ENCODE measurements at places on chromosomes 7 and 10.

DNA sequence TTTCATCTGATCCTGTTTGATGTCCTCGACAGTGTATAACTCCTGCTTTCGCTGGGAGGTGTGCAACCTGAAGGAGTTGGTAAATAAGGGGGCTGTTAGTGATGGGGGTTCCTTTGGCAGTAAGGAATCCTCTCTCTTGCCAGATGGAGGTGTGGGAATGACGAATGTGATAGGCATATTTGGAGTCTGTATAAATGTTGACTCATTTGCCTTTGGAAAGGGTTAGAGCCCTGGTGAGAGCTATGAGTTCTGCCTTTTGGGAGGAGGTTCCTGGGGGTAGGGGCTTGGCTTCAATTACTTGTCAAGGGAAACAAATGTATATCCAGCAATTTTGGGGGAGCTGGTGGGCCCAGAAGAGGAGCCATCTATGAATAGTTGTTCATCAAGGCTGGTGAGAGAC lies 11.4 kb upstream of the CHST3 start:
- no peak for DNase-seq

- DNase-seq, result no peak
Measured at GRCh38 chr10:75632805-75633462, 201.5 kb downstream of the LRMDA start.

DNA sequence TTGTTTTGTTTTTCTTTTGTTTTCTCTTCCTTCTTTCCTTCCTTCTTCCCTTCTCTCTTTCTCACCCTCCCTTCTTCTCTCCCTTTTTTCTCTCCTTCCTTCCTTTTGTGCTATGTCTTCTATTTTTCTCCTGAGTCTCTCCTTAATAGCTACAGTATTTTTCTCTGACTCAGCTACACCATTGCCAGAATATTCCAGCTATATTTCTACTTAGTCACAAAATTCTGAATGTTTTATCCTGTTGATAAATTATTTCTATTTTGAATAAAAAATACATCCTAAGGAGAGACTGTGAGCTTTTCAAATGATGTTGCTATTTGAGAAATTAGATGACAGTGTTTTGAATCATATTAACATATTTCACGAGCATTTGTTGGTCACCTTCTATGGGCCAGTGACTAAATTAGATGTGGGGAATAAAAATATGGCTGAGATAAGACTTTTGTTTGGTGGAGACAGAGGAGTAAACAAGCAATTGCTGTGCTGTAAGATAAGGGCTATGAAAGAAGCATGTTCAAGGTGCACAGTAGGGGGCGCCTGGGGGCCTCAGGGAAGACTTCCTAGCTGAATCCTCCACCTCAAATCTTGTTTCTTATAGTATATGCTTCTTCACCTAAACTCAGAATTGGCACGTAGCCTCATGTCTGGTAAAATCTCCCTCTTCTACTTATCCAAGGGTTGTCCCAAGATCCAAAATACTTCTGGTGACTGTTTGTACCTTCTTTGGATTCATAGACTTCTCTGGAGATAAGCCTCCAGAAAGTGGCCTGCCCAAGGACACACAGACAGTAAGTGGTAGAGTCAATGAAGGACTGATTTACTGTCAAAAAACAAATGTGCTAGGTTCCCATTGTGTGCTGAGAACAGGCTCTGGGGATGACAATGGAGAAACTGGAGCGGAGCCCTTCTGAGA lies 115.5 kb upstream of the CREB5 start:
- no peak for DNase-seq

- no peak for DNase-seq
Measured at GRCh38 chr7:95777269-95777668, 4.9 kb downstream of the DYNC1I1 start.

- DNase-seq, result no peak
Measured at GRCh38 chr7:79732535-79732934, 279.1 kb upstream of the MAGI2 start.

DNA sequence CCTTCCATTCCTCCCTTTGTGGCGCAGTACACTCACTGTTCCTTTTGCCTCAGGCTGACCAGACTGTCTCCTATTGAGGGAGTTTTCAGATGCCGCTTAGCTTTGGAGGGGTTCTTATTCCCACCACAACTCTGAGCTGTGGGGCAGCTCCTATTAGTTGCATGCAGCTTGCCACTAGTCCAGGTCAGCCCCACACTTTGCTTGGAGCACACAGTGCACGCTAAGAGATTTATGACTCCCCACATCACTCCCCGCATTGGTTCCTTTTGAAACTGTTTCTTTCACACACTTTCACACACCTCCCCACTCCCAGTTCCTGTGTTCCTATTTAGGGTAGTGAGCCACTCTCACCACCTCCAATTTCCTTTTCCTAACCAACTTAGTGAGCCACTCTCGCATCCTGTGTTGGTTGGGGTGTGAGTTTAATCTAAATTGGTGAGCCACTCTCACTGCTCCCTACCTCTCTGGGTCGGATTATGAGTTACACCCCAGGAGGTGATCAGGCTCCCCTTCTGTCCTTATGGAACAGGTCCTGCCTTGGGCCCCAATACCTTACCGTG lies 10.4 kb upstream of the ZNF485 start:
- DNase-seq, result no peak

GRCh38 chr10:33265621-33266020 lies 68.8 kb downstream of the NRP1 start:
- DNase-seq, result no peak

DNA sequence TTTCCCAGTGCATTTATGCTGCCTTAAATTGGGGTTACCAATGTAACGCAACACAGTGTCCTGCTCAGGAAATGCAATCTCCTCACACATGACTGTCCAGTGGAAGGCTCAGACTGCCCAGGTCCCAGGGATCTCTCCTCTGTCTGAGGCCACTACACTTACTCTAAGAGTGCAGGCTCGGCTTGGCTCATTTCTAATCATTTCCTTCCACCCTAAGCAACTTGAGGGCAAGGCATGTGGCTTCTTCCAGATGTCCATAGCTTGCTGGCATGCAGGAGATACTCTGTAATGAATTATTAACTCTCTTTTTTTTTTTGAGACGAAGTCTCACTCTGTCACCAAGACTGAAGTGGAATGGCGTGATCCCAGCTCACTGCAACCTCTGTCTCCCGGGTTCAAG lies 23.7 kb downstream of the PLAC9 start:
- DNase-seq, result no peak

- DNase-seq, result no peak
Measured at GRCh38 chr7:43108255-43109011, 4.0 kb upstream of the HECW1 start.

- DNase-seq, result no peak
Measured at GRCh38 chr7:94633687-94634086, 22.2 kb downstream of the SGCE start.

DNA sequence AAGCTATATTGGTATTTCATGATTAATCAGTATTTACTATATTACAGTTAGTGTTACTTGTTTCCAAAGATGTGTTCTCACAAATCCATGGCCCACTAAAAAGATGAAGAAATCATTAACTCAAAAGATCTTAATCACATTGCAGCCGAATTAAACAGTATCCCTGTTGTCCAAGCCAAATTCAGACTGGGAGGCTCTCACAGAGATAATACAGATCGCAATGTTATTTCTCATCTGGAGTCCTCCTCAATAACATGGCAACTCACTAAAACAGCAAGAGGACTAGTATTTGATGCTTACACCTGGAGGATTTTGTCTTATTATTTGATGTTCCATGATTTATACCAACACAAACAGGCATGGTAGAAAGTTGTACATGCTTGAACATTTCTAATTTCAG lies 23.4 kb downstream of the CYP51A1 start:
- DNase-seq, result no peak

DNA sequence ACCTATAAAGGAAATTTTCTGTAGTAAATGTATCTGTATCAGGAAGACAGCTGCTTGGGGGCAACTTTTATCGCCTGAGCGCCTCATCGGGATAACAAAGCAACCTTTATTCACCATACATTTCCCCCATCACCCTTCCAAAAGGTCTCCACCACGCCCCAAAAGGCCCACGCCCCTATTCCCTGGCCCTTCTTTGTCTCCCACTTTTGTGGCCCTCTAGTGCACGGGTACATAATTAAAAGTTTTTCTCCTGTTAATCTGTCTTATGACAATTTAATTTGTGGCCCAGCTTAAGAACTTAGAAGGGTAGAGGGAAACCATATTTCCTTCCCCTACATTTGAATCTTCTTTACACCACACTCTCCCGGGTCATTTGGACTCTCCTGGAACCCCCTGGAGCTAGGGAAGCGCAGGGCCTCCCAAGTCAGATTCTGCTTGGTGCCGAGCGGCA lies 625 bp downstream of the RP9 start:
- no peak for DNase-seq

DNA sequence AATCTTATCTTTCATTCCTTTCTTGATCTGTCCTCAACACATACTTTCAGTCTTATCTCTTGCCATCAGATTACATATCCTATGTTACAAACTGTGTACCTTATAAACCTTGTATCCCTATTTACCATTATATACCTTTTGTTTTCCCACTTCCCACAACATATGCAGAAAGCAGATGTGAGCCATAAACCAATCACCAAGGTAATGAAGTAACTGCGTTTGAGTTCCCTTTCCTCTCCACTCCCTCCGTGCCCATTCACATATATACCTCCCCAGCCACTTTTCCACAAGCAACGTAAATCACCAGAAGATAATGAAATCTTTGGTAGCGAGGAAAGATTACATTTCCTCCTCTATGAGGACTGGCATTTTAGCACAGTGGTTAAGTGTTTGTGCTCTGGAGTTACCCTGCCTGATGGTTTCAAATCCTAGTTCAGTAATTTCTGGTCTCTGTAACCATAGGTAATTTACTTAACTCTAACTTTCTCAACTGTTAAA lies 55.5 kb upstream of the PHF14 start:
- DNase-seq, result no peak
